ENCODE measurements at places on chromosomes 7 and 10. TPM values are rescaled to one million over a fixed set of nuclear protein-coding genes. Genes with fewer than 3 reads are reported as not detected.

DNA sequence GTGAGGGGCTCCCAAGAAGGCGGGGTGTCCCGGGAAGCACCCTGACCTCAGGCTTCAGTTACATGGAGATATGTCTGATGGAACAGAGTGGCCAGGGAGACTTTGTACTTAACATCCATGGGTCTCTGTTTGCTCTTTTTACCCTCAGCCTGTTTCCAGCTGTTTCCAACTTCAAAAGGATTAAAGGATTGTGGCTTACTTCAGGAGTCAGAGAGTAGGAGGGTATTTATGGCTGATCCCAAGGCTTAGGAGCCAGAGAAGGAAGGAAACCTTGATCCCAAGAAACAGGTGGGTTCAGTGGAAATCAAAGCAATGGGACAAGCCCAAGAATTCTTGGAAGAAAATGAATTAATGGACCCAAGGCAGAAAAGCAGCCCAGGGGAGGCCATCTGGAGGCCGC, 37.7 kb upstream of the ZNF438 start:
- no peak for DNase-seq

TBX20 gene
- total RNA-seq: 1.1 TPM

SHH gene
- 0.16 TPM for total RNA-seq

GRCh38 chr10:102523250-102524029, 19.7 kb downstream of the SUFU start:
- DNase-seq: peak; percentile 85

GRCh38 chr7:105940109-105940508, 23.0 kb upstream of the CDHR3 start:
- no peak for DNase-seq

DNA sequence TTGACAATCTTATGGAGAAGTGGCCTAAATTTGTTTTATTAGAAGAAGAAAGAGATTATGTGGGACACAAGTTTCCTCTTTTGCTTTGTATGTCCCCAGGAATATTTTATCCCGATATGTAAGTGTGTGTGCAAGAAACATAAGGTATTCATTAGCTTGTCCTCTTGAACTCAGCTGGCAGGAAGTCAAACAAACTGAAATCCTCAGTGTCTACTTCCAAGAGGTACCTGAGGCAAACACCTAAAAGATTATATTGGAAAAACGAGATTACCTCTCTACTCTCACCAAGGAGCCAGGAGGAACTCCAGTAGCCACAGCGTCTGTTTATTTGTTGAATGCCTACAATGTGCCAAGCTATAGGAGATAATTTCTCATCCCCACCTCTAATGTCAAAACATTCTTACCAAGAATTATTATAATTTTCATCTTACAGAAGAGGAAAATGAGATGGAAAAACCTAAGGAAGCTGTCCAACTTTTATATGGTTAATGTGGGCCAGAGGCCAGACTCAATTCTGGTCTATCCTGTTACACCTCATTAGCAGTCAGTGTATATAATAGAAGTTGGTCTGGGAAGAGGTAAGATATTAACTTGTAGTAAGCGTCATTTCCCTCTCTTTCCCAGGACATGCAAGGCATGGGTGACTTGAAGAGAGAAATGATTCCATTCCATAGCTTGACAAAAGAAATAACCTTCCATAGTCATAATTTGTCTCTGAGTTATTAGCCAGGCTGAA, 692.7 kb downstream of the MAGI2 start:
- DNase-seq: no peak

DNA sequence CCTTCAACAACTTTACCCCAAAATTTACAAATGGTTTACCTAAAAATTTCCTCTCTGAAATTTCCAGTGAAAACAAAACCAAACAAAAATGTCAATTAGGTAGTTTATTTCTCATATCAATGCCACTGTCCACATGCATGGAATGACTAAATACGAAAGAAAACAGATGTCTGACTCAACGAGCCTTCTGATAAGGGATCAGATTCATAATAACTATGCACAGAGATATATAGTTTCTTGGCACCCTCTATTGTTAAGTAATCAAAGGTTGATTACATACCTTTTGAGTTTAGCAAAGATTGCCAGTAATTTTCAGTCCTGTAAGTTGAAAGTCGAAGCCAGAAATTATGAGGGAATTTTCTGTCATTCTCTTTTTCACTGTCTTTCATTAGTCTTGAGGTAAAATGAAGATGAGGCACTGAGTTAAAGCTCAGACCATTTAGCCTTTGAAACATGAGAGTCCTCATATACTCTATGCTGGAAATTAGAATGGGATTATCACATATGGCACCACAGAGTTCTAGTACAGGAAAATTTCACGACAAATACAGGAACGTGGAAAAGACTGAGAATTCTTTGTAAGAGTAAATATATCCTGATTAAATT, 519.1 kb upstream of the ANKRD30A start:
- DNase-seq: peak; percentile 18

DNA sequence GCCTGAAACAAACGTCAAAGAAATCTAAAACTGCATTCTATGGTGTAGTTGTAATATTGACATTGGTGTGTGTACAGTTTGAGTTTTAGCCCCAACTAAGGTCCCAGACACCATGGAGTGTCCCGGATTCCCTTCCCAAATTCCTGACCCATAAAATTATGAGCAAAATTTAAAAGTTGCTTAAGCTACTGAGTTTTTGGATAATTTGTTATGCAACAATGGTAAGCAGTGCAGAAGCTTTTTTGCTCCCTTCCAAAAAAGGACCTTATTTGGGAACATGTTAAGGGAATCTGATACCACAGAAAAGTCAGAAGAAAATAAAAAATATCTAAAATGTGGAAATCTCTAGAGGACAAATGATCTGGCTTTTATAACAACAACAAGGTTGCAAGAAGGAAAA, 63.3 kb upstream of the KMT2E start:
- no peak for DNase-seq

SNCG gene
- 3.0 TPM for total RNA-seq

GRCh38 chr7:105426606-105427146, 38.0 kb upstream of the SRPK2 start:
- DNase-seq: no peak

KEL gene
- 0.96 TPM for total RNA-seq

GRCh38 chr10:43421201-43421507, 12.2 kb upstream of the HNRNPF start:
- no peak for DNase-seq

GRCh38 chr7:151700586-151701165, 176.2 kb downstream of the PRKAG2 start:
- DNase-seq: peak; percentile 74

DNA sequence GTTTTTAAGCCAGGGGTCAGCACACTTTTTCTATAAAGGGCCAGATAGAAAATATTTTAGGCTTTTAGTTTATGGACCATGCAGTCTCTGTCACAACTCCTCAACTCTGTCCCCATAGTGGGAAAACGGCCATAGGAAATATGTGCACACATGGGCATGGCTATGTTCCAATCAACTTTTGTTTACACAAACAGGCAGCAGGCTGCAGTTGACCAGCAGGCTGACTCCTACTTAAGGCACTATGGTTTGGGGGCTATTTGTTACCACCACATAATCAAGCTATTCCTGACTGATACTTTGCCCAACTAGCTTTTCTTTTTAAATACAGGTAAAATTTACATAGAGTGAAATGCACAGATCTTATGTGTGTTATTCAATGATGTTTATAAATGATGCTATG, 362.4 kb downstream of the LRMDA start:
- no peak for DNase-seq

HECW1 gene
- total RNA-seq: 3.3 TPM

DNA sequence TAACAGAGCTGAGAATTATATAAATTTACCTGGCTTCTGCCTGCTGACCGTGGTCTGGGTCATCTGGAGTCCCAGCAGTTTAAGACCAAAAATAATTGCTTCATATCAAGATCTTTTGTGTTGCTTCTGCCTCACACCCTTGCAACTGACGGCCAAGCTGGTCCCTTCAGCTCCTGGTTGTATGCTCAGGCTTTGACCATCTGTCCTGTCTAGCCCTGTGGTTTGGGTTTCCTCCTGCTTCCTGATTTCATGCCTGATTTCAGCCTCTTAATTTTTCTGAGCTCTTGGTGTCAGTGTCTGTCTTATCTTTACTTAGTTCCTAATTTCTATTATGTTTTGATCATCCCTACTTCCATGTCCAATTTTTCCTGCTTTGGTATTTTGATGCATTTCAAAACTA, 87.9 kb upstream of the PLXDC2 start:
- DNase-seq: no peak

- DNase-seq: peak; percentile 100
Observed at GRCh38 chr10:51389415-51390321, 309.7 kb downstream of the CSTF2T start.

DNA sequence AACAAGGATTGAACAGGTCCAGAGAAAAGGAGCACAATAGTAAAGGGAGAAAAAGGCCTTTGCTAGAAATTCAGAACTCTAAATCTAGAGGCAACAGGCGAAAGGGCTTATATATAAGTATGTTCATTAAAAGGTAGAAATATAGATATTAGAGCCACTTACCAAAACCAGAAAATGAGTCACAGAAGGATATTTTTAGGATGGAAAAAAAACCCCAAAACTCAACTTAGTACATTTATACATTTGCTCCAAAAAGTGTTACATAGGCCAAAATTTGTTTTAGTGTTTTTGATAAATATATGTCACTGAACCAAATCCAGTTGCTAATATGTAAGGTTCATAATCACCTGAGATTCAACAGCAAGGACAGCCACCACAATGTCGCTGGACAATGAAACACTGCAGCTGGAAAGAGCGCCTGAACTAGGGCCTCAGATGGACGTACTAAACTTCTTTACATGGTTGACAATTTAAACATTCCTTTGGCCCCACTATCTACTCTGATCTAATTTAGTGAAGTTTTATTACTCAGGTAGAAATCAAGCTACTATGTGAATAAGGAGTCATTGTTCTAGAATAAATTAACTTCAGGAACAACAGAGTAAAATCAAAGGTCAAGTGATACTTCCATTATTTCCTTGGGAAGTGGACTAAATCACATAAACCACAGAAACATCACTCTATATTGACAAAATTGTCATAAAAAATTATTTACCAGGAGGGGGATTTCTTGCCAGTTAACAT, 10.9 kb downstream of the FAM3C start:
- no peak for DNase-seq

- no peak for DNase-seq
Observed at GRCh38 chr7:149427096-149427680, 33.7 kb downstream of the ZNF777 start.

DNA sequence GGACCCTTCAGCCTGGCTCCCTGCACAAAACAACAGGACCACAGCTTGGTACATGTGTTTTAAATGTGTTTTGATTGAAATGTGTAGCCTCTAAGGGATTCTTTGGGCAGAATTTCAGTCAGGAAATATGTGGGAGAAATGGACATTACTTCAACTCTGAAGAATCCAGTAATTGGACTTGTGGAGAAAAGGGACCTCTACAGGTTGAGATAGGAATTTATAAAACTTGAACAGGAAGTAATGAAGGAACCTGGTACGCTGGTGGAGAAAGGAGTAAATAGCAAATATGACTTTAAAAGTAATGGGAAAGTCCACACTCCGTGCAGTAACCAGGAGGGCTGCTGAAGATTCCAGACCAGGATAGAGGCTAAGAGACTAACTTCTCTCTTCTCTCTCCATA, 220.5 kb downstream of the LHFPL3 start:
- DNase-seq: no peak

GRCh38 chr7:114931656-114932011, 9.7 kb downstream of the MDFIC start:
- no peak for DNase-seq

EEPD1 gene
- total RNA-seq: 4.9 TPM

DNA sequence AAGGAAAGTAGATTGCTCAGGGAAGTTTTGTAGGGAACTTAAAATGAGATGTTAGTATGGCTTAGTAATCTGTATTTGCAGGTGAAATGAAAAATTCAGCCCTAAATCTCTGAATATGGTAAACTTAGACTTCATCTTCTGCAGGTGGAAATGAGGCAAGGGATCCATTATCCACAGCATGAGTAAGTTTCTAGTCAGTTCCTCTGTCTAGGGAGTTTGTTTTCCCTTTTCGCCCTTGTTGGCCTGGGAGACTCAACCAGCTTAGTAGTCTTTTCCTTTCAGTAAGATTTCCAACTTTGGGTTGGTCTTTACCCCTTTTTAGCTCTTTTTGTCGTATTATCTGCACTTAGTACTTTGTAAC, 65.6 kb downstream of the ZEB1 start:
- no peak for DNase-seq

ZCWPW1 gene
- total RNA-seq: 2.6 TPM

DNA sequence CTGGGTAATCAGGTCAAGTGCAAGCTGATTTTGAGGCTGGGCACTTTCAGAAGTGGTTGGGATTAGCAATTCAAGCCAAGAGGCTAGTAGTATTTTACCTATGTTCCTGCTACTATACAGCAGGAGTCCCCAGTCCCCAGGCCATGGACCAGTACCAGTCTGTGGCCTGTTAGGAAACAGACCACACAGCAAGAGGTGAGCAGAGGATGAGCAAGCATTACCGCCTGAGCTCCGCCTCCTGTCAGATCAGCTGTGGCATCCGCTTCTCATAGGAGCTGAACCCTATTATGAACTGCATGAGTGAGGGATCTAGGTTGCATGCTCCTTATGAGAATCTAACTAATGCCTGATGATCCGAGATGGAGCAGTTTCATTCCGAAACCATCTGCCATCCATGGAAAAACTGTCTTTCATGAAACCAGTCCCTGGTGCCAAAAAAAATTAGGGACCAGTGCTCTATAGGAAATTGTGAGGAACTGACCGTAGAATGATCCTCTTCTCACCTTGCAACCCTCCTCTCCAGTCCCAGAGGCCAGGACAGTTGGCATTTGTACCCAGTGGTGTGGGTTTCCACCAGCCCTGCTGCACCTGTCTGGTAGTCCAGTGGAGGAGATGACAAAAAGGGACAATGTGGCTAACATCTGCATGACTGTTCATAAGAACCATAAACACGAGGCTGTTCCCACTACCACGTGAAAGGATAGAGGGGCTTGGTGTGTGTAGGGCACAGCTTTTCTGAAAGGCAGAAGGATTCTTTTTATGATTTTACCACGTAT, 172.5 kb downstream of the KIAA1217 start:
- DNase-seq: no peak

TAS2R5 gene
- total RNA-seq: 1.5 TPM

DNA sequence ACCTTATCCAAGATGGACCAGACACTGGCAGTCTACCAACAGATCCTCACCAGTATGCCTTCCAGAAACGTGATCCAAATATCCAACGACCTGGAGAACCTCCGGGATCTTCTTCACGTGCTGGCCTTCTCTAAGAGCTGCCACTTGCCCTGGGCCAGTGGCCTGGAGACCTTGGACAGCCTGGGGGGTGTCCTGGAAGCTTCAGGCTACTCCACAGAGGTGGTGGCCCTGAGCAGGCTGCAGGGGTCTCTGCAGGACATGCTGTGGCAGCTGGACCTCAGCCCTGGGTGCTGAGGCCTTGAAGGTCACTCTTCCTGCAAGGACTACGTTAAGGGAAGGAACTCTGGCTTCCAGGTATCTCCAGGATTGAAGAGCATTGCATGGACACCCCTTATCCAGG, 13.4 kb downstream of the LEP start:
- DNase-seq: no peak

- peak; percentile 83 for DNase-seq
Observed at GRCh38 chr7:12174931-12175330, 36.2 kb upstream of the TMEM106B start.
